ENCODE measurements at places on chromosomes 11 and 22. TPM values are rescaled to one million over a fixed set of nuclear protein-coding genes. Genes with fewer than 3 reads are reported as not detected.

GRCh38 chr11:27282806-27283205, 80.2 kb downstream of the CCDC34 start:
- H3K27ac ChIP-seq, result no peak overlapping the region
- H3K36me3 ChIP-seq, result no peaks in the 10 kb centered on the region
- no peak for DNase-seq
- no peaks in the 10 kb centered on the region for H3K4me1 ChIP-seq

CCDC73 gene
- not detected for total RNA-seq

GGTLC2 gene
- not detected for total RNA-seq

SAA4 gene
- not detected for total RNA-seq

GRCh38 chr22:44540756-44541670, 43.0 kb upstream of the RTL6 start:
- H3K4me1 ChIP-seq, result no peaks in the 10 kb centered on the region
- peaks cover 1% of the 10 kb centered on the region for H3K27me3 ChIP-seq
- no peak for DNase-seq
- no peak overlapping the region for H3K27ac ChIP-seq
- H3K36me3 ChIP-seq, result no peaks in the 10 kb centered on the region
- no peak overlapping the region for H3K4me3 ChIP-seq

GRCh38 chr11:27786331-27786730, 86.1 kb upstream of the BDNF start:
- no peaks in the 10 kb centered on the region for H3K4me1 ChIP-seq
- H3K27me3 ChIP-seq, result no peaks in the 10 kb centered on the region
- DNase-seq, result no peak

PATE2 gene
- total RNA-seq, result not detected

- H3K27ac ChIP-seq, result no peak overlapping the region
- no peak overlapping the region for H3K4me3 ChIP-seq
- no peaks in the 10 kb centered on the region for H3K36me3 ChIP-seq
- no peak for DNase-seq
Measured at GRCh38 chr11:1650034-1650917, 20.7 kb downstream of the KRTAP5-5 start.

GRCh38 chr22:36442506-36443197, 38.8 kb downstream of the TXN2 start:
- no peak overlapping the region for H3K27ac ChIP-seq
- H3K4me1 ChIP-seq, result peaks cover 15% of the 10 kb centered on the region
- peaks cover 7% of the 10 kb centered on the region for H3K27me3 ChIP-seq
- no peak overlapping the region for H3K4me3 ChIP-seq
- DNase-seq, result no peak
- H3K36me3 ChIP-seq, result no peaks in the 10 kb centered on the region

DNA sequence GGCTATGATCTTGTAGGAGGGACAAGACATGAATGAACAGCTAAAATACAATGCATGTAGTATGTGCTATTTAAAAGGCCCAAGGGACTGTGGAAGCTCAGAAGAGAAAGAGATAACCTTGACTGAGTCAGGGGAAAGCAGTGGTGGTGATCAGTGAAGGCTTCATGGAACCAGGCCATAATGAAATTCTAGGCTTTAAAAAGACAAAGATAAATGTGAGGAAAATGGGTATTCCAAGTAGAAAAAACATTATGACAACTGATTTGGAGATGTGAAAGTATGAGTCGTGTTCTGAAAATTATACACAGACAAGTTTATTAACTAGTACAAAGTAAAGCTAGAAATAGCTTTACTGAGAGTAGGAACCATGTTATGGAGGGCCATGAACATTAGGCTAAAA, 189.8 kb downstream of the SOX6 start:
- H3K4me3 ChIP-seq, result no peak overlapping the region
- H3K27me3 ChIP-seq, result no peaks in the 10 kb centered on the region
- no peak overlapping the region for H3K27ac ChIP-seq
- H3K4me1 ChIP-seq, result no peaks in the 10 kb centered on the region
- no peak for DNase-seq
- H3K36me3 ChIP-seq, result no peaks in the 10 kb centered on the region

- H3K36me3 ChIP-seq, result peaks cover 61% of the 10 kb centered on the region
- peak; percentile 43 for DNase-seq
- H3K4me1 ChIP-seq, result peaks cover 94% of the 10 kb centered on the region
- H3K27ac ChIP-seq, result peak overlapping the region; percentile 95
- H3K4me3 ChIP-seq, result no peak overlapping the region
Measured at GRCh38 chr11:44818110-44818509, 91.3 kb downstream of the TSPAN18 start.

IL18 gene
- total RNA-seq, result 0.90 TPM

DNA sequence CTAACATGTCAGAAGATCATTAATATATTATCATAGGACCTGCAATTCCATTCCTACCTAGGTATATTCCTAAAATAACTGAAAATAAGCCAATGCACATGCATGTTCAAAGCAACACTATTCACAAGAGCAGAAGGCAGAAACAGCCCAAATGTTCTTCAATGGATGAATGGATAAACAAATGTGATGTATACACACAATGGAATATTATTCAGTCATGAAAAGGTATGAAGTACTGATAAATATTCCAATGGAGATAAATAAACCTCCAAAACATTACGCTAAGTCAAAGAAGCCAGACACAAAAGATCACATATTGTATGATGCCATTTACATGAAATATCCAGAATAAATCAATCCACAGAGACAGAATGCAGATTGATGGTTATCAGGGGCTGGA, 16.8 kb downstream of the AMBRA1 start:
- no peak overlapping the region for H3K4me3 ChIP-seq
- no peak overlapping the region for H3K27ac ChIP-seq
- no peaks in the 10 kb centered on the region for H3K27me3 ChIP-seq
- no peaks in the 10 kb centered on the region for H3K4me1 ChIP-seq

- H3K27me3 ChIP-seq, result peaks cover 4% of the 10 kb centered on the region
- no peak overlapping the region for H3K4me3 ChIP-seq
- H3K27ac ChIP-seq, result no peak overlapping the region
Measured at GRCh38 chr11:27266125-27266524, 96.9 kb downstream of the CCDC34 start.

Data from endothelial cell (in vitro differentiated cells).